ENCODE measurements at places on chromosomes 7 and 10.

DNA sequence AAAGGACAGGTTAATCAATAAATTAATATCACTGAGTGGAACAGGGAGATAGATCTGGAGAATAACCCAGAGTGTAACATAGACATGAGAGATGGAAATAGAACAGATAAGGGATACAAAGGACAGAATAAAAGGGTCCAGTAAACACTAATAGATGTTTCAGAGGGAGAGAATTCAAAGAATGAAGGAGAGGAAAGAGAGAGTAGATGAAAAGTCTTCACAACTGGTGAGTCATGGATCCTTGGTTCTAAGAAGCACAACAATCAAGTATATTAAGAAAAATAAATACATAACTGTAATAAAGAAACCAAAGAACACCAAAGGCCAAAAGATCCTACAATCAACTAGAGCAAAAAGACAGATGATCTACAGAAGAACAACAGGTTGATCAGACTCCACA lies 66.3 kb downstream of the BEND7 start:
- DNase-seq: no peak

- DNase-seq: no peak
Measured at GRCh38 chr10:123513870-123514269, 152.3 kb upstream of the GPR26 start.

DNA sequence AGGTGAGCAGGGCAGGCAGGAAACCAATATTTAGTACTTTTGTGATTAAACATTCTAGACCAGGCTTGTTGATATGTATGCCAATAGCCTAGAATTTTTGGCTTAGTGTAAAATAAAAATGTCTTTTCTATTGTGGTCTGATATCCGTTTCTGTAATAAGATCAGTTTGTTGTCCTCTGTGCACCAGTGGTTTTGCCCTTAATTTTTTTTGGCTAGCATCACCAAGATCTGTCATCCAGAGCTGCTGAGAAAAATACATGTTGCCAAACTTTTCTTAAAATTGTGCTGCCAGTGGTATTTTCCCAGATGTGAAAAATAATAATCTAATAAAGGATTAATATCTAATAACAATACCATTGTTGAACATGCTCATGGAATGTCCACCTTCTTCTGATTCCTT lies 115.6 kb downstream of the TWIST1 start:
- DNase-seq: no peak

DNA sequence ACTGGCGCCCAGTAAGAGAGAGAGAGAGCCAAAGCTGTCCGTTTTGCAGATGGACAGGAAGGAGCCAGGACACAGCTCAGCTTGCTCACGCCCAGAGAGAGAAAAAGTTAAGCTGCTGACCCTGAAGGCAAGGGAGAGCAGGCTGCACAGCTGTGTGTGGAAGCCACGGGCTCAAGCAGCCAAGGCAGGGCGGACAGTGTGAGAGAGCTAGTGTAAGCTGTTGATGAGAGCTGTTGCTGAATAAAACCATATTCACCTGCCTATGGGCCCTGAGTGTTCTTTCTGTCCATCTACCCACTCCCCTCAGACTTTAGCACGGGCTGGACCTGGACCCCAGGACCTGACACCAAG lies 5.4 kb downstream of the INMT start:
- DNase-seq: no peak

- DNase-seq: no peak
Measured at GRCh38 chr7:150401424-150401790, 22.3 kb downstream of the ZNF775 start.

GRCh38 chr7:51827631-51828030 lies 511.0 kb upstream of the COBL start:
- DNase-seq: no peak

DNA sequence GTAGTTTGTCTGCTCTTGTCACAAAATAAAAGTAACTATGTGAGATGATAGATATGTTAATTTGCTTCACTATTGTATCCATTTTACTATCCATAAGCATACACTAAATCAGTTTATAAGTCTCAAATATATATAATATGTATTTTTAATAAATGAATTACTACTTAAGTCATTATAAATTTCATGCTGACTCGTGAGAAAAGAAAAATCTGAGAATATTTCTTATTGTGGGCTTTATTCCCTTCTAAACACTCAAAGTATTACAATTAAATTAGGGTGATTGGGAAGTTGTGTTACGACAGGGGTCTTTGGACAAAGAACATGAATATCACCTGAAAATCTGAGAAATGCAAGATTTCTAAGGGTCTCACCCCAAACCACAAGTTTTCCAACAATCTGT lies 48.7 kb upstream of the RELN start:
- no peak for DNase-seq

DNA sequence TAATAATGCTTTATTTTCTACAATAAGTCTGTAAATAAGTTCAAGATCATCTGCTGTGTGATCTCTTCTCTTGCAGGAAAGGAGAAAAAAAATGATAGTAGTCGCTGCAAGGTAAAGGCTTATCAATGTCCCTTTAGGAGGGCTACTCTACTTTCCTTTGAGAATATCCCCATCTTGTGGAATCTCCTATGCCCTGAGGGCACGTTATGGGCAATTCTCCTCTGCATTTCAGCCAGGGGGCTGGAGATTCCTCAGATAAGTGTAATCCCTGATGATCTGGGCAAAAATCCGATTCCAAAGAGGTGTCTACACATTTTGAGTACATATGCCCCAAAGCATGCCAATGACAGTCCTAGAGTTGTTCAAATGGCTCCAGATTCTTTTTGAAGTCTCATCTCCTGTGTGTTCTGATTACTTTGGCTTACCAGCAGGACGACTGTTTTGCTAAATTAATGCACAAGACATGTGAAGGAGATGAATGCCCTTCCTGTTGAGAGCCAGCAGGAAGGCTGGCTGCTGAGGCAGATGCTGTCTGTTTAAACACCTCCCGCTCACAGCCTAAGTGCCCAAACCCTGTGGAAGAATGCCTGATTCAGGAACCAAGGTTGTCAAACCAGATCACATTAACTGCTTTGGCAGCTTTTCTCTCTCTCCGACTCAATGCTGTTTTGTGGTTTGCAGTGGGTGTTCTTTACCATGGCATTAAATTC lies 171.2 kb upstream of the COL1A2 start:
- DNase-seq: no peak

- no peak for DNase-seq
Measured at GRCh38 chr7:21603972-21604749, 61.3 kb downstream of the DNAH11 start.

GRCh38 chr10:129322933-129323820 lies 143.9 kb upstream of the MGMT start:
- no peak for DNase-seq

- no peak for DNase-seq
Measured at GRCh38 chr7:25840209-25840792, 311.7 kb upstream of the NFE2L3 start.

- no peak for DNase-seq
Measured at GRCh38 chr7:134200970-134201369, 73.8 kb downstream of the LRGUK start.

GRCh38 chr10:29608062-29608461 lies 26.7 kb downstream of the SVIL start:
- DNase-seq: no peak

DNA sequence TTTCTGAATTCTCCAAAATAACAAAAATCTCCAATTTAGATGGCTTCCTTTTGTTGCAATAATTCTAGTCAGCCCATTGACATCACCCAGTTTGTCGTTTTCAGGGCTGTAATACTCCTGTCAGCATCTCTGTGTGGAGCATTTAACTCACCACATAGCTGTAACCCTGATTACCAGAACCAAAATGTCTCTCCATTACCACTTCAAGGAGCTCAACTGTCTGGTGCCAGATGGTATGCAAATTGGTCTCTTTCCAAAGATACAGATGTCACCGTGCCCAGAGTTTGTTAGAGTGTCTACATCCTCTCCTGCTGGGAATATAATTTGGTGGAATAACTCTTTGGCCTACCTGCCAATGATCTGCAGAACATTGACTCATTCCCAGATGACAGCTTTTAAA lies 350.3 kb upstream of the POT1 start:
- no peak for DNase-seq

- DNase-seq: no peak
Measured at GRCh38 chr10:10699427-10699826, 318.2 kb upstream of the CELF2 start.

DNA sequence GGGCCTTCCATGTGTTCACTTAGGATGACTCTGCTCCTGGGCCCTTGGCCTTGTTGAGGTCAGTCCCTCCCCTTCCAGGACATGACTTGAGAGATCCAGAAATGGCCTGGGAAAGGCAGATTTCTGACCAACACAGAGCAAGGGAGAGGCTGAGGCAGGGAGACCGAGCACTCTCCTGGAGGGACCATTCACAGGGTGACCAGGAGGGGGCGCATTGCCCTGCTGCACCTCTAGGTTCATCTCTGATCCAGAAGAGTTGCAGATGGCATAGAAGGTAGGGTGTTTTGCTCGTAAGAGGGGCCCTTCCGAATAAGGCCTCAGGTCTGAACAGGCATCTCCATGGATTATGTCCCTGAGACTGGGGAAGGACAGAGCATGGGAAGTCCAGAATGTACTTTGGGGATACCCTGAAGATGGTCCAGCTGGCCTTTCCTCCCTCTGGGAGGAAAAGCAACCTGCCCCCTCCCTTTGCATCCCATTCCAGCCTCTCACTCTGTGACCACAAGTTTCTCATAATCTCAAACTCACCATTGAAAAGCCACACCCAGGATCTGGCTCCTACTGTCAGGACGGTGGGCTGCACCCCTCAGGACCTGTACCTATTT lies 6.6 kb downstream of the DMBT1 start:
- peak; percentile 15 for DNase-seq

DNA sequence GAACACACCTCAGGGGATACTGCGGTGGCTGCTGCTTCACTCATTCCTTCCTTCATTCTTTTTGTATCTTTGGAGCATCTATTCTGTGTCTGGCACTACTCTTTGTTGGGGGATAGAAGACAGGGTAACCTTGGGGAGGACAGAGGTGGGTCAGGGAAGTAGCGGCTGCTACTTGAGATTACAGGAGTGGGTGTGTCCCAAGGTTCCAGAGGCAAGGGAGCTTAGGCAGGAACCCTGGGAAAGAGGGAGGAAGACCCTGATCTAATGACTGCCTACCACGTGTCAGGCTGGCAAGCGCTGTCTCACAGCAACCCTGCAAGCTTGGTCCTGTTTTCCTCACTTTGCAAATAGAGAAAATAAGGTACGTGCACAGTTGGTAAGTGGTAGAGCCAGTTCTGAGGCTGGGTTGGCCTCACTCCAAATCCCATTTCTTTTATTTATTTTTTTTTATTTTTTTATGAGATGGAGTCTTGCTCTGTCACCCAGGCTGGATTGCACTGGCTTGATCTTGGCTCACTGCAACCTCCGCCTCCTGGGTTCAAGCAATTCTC lies 985.9 kb upstream of the ZNF722 start:
- no peak for DNase-seq

GRCh38 chr10:130930821-130931220 lies 380.7 kb downstream of the TCERG1L start:
- no peak for DNase-seq
